ENCODE measurements at places on chromosomes 11 and 22.

GRCh38 chr11:127639916-127640315, 639.3 kb upstream of the KIRREL3 start:
- DNase-seq = no peak

- DNase-seq = peak; percentile 59
These were observed 522 bp downstream of the TOB2 start for GRCh38 chr22:41446057-41446501.

DNA sequence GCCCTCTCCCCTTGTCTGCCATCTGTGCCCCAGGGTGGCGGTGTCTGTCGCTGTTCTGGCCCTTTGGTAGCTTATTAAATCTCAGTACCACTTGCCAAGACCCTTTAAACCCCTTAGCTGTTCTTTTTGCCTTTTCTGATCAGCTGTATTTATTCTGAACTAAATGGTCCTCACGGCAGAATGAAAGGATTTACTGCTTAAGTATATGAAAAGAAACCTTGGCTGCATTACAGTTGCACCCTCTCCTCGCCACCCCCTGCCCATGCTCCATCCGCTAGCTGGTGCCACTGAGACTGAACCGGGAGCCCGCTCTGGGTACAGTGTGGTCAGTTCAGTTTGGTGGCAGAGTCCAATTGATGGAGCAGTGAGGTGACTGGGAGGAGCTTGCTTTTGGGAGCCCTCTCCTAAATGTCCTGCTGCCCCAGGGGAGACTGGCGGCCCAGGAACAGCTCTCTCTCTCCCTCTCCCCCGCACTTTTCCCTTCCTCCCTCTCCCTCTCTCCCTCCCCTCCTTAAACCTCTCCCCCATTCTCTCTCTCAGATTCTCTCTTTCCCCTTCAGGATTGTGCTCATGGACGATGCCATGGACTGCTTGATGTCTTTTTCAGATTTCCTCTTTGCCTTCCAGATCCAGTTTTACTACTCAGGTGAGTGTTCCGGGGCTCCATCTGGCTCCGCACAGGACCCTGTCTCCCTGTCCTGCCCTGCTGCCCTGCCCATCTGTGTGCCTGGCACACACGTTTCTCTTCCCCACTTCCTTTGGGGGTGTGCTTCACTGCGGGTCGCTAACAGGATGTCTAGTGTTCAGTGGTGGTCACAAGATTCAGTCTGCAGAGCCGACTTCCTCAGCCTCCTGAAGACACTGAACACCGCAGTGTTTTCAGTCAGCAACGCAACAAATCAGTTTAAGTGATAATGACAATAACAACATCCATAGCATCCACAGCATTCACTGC, 21.8 kb downstream of the ARFGAP2 start:
- DNase-seq = no peak

DNA sequence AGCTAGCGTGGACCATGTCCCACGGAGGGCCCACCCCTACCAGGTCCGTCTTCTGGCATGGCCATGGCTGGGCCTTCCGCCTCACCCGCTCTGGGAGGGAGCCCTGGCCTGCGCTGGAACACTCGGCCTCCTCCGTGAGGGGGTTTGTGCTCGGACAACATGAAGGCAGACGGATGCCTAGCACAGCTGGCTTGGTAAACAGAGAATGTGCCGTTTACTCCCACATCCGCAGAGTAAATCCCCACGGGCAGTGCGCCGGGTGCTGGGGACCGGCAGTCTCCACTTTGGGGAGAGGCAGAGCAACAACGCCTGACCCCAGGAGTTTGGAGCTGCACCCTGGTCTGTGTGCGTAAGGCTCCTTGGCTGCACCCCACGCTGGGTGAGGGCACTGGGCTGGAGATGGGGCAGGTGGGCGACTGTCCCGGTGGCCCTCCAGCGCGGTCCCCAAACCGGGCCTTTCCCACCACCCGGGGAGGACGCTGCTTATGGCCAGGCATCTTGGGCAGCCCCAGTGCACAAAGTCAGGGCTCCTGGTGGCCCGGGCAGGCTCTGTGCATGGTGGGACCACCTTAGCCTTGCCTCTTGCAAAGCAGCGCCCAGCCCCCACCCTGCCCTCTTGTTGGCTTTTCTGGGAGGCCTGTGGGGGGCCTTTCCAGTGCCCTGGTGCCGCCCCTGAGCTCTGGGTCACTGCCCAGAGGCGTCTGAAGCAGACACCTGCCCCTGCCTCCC, 30.7 kb upstream of the MUC5AC start:
- DNase-seq = no peak

DNA sequence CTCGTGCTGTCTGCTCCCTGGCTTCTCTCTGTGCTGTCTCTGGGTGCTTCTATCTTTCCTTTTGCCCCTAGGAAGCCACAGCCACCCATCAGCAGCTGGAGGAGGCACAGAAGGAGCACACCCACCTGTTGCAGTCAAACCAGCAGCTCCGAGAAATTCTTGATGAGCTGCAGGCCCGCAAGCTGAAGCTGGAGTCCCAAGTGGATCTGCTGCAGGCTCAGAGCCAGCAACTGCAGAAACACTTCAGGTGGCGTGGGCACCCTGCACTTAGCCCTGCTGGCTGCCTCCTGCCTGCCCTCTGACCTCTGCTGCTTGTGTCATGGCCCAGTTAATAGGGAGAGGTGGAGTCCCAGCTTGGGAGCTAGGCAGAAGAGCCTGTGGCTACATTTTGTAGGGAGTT, 67.8 kb downstream of the CEP164 start:
- DNase-seq = no peak
